Midbrain (tissue), 1 donor: ENCODE measurements at places on chromosomes 6 and 20.

DNA sequence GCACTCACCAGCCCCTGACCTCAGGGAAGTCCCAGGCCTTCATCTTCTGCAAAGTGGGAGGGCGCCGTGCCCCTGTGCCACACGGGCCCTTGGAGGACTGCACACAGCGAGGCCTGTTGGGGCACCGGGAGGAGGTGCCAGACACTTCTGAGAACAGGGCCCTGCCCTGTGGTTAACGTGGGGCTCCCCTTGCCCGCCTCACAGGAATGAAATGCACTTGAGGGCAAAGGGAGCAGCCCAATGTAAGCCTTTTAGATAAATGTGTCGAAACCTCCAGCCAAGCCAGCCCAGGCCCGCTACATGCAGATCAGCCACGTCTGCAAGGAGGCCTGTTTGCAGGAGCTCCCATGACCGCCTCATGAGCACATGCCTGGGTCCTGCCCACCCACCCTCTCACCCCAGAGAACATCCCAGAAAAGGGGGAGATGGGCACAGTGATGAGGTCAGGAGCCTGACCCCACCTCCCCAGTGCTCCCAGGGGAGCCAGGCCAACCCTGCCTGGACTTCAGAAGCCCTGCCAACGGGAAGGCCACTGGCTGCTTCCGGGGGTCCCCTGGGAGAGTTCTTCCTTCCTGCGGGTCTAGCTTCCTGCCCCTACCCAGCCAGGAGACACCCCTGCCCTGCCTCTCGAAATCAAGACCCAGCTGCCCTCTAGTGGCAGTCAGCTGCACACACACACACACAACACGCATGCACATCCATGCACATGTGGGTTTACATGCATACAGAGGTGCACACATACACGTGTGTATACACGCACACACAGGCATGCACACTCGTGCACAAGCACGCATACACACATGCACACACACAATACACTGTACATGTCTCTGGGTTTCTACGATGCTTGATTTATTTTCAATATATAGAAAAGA, 178.7 kb downstream of the TAF4 start:
- peak; percentile 43 for DNase-seq

DNA sequence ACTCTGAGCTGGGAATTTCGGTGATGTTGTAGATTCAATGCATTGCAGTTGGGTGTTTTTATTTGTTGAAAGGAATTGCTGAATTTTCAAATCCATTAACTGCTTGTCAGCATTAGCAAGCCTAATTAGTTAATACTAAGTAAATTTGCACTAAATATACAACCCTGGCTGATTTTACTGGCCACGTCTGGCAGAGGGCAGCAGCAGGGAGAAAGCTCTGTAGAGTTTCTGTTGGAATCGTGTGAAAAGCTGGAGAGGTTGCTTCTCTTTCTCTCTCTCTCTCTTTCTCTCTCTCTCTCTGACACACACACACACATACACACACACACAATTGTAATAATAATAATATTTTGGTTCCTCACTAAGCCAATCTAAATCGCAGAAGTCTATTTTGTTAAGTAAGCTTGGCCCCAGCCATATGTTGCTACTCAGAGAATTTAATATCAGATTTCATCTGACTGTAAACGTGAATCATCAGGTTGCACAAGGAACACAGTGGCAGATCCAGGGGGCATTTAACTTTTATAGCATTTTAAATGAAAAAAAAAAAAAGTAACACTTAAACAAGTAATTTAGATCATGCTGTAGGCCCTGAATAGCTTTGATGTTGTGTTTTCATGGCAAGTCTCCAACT, 289.5 kb downstream of the ESR1 start:
- DNase-seq = no peak

DNA sequence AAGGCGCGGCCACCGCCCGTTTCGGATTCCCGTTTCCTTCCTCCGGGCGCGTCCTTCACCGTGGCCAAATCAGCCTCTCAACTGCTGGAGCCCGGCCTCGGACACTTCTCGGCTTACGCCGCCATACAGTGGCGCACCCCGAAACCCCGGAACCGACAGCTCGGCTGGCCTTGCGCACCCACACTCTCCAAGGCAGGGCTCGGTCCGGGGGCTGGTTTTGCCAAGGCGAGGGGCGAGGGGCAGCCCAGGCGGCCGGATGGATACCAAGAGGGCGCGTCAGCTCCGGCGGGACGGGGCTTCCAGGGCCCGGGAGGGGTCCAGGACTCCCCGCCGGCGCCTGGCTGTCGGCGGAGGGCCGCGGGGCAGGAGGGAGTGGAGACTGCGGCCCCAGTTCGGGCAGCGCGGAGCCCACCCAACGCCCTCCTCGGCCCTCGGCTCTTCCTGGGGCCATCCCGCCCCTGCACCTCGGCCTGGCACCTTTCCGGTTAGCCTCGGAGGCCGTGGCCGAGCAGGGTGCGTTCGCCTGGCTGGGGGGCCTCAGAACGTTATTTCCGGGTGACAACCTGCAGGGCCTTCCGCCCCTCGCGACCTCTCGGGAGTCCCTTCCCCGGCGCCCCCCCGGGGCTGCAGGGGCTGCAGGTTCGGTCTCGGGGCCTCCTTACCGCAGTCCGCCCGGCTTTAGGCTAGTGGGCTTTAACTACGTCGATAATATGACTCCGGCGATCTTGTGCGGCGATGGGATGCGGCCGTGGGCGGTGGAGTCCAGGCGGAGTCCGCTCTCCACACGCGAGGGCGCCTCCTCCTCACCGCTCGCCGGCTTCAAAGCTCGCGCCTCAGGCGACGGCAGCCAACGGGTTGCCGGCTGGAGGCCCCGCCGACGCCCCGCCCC, 697 bp upstream of the CEP43 start:
- no peak for DNase-seq

DNA sequence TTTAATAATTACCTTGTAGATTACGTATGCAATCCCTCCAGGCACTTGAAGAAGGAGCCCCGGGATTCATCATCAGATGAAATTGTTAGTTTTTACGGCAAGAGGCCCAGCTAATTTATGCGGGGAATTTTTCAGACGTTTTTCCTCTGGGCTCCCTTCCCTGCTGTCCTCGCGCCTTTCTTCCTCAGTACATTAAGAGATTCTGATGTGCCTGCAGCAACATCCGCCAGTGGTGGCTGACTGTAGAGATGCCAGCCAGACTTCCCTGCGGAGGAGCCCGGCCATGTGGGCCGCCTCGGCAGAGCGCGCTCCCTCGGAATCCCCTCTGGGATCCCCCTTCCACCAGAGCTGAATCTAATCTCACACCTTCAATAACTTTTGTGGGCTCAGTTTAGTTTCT, 46.4 kb upstream of the POU3F2 start:
- DNase-seq = peak; percentile 8

DNA sequence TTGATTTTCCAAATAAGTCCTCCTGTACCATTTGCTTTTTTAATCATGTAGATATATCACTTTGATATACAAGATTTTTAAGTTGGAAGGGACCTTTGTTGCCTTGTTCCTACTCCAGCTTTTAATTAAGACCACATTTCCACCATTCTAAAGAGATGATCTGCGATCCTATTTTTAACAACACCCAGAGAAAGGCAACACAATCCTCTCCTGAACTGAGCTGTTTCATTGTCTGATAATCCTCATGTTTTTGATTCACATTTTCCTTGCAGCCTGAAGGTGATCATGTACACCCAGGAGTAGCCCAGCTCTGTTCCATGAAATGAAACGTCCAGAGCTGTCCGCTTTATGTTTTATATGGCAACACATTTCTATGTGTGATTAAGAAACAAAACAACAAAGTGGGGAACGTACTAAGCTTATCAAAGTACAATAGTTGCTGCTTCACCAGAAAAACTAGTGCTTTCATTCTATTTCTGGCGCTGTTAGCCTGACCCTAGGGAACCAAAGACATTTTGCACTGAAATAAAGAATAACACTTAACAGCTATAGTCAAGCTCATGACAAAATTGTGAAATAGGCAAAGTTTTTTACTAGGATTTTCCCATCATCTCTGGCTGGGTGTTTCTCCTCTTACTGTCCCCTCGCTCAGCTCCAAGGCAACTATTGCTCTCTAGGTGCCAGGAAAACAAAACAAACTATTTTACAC, 22.6 kb upstream of the TRAF3IP2 start:
- DNase-seq = no peak

- DNase-seq = no peak
Observed at GRCh38 chr6:16635810-16636602, 125.3 kb downstream of the ATXN1 start.

DNA sequence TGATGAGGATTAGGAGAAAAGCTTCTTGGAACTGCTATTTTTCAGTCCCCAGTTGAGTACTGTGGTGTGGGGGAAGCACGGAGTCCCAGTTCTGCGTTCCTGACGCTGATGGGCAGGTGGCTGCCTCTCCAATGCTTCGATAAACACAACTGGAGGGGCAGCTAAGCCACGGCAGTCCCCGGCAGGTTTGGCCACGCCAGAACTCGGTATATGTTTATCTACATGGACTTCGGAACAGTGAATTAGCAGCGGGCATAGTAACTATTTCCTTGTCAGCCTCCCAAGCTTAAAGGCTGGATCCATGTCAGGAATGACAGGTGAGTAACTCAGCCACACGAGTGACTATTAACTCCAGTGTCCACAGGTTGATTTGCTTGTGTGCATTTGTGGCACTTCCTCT, 354.4 kb downstream of the ZFAND3 start:
- no peak for DNase-seq

DNA sequence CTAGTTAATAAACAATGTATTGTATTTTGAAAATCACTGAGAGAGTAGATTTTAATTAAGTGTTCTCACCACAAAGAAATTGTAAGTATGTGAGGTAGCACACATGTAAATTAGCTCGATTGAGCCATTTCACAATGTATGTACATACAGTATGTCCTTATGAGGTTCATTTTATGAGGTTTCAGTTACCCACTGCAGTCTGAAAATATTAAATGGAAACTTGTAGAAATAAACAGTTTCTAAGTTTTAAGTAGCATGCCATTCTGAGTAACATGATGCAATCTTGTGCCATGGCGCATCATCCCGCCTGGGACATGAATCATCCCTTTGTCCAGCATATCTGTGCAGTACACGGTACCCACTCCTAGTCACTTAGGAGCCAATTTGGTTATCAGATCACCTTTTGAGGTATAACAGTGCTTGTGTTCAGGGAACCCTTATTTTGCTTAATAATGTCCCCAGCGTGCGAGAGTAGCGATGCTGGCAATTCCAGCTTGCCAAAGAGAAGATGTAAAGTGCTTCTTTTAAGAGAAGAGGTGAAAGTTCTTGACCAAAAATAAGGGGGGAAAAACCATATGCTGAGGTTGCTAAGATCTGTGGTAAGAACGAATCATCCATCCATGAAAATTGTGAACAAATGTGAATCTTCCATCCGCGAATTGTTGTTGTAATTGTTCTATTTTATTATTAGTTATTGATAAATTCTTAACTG, 64.7 kb downstream of the KCNS1 start:
- no peak for DNase-seq

GRCh38 chr20:62688855-62689460, 19.7 kb upstream of the NTSR1 start:
- DNase-seq = no peak

DNA sequence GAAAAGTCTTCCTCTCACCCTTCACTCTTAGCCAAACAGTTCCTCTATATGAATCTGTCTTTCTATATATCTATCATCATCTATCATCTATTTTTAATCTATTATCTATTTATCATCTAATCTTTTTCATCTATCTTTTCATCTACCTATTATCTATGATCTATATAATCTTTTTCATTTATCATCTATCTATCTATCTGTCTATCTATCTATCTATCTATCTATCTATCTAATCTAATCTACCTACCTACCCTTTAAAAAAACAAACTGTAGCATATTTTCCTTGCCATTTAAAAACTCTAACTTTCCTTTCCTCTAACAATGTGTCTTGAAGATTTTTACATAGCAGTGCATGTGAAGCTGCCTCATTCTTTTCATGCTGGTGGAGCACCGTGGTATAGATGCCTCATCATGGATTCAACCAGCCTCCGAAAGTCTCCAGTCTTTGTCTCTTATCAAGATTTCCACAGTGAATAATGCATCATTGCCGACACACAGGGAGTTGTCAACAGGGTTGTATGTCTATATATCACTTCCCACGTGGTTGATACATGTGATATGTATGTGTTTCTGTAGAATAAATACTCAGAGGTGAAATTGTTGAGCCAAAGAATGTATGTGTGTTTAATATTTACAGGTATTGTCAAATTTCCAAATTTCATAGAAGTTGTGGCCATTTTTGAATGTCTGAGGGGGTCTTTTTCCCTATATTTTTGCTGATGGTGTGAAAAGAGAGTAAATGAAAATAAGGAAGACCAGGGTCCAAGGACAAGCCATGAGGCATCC, 51.3 kb downstream of the VEGFA start:
- no peak for DNase-seq

- no peak for DNase-seq
Observed at GRCh38 chr20:38043512-38044300, 10.2 kb downstream of the RPRD1B start.

GRCh38 chr20:51955756-51956155, 153.4 kb upstream of the SALL4 start:
- DNase-seq = no peak

- DNase-seq = no peak
Observed at GRCh38 chr6:87164506-87164905, 9.1 kb downstream of the ZNF292 start.

- DNase-seq = peak; percentile 61
Observed at GRCh38 chr6:35259948-35260590, 534 bp downstream of the ZNF76 start.

- no peak for DNase-seq
Observed at GRCh38 chr6:12185081-12185673, 105.0 kb upstream of the EDN1 start.

DNA sequence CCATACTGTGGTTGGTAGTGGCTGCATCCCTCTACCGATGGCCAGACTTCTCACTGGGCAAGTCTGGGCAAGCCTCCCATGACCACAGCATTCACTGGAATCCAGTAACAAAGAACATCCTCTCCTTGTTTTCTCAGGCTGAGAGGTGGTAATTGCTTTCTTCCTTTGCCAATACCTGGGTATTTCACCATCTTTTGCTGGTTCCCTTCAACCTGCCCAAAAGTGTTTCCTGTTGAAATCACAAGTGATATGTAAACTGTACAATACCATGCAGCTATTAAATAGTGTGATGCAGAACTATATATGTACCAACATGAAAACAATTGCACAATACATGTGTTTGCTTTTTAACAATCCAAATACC, at the start of gene PTCHD4:
TSS of gene PTCHD4 (minus strand) at position 55 of the 364 bp plus-strand sequence. CDS start 42,240 bp downstream, outside the sequence.
- DNase-seq = no peak

- no peak for DNase-seq
Observed at GRCh38 chr6:160005861-160006540, 37.1 kb downstream of the IGF2R start.

- no peak for DNase-seq
Observed at GRCh38 chr6:91816335-91816734, 1229.5 kb upstream of the MAP3K7 start.

DNA sequence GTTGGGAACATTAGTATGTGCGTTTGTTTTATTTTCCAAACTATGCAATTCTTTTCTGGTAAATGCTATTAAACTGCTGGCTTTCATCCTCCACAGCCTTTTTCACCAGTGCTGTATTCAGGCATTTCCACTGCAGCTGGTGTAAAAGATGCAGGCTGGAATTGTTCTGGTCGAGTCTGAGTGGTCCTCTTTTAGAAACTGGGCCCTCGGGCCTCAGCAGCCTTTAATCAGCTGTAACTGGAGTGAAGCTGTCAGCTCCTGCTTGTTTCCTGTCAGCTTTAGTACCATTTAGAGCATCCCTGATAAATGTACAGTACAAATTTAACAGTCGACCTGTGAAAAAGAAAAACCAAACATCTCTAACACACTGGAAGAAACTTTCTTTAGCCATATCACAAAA, 979.6 kb downstream of the TFAP2A start:
- no peak for DNase-seq
